NCI-H226 (cell line): ENCODE measurements at places on chromosomes 11 and 22.
A peak's percentile ranks its signal among the peaks of the same experiment; 100 is the strongest.

DNA sequence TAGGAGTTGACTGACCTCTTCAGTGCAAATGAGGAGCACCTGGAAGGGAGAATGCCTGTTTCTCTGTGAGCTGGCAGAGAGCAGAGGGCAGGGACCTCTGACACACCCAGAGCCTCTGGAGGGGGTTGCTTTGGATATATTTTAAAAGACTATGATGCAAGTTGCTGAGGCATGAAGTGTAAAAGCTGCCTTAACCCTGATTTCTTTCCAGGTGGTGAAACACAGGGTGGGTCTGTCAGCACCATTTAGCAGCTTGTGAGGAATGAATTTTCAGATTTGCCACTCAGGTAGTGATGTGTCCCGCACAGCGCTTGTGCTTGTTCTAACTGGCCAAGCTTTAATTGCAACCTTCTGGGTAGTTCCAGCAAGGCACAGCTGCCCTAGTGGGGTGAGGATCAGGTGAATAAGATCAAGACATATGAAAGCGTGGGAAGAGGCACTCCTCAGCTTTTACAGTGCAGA lies 90.2 kb downstream of the SWAP70 start:
- no peak for DNase-seq

- no peak for DNase-seq
Measured at GRCh38 chr11:66470015-66470414, 3.3 kb downstream of the PELI3 start.

GRCh38 chr11:76666408-76666807 lies 4.1 kb downstream of the LRRC32 start:
- no peak for DNase-seq

DNA sequence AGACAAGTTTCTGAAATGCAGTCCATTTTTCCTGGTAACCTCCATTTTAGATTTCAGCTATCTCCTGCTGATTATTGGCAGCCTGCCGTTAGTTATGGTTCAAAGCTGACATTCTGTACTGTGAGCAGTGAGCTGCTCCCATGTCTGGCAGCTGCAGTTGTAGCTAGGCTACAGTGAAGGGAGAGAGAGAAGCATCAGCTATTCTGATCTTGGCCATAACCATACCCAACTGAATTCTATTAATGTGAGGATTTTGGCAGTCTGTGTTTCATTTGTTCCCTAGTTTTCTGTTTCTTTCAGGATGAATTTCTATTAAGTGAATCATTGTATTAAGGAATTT lies 33.4 kb downstream of the SIK2 start:
- DNase-seq: peak; percentile 30

DNA sequence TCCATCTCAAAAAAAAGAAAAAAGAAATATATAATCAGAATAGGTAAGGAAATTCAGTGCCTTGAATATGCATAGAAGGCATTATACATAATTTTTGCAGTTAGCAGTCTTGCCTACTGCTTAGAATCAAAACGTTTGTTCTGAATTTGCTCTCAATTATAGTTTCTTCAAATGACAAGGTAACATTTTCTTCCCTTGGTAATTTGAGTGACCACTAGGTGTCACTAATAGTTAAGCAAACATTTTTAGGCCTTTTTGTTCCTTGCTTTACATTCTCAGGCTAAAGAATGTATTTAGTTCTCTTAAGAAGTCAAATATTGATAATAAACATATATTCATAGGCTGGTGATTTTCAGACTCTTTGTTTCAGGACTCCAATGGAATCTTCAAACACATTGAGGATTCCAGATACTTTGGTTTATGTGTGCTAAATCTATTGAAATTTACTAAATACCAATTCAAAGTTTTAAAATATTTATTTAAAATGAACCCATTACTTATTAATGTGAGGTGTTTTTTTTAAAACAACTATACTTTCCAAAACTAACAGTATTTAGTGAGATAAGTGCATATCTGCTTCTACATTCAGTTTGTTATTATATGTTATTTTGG lies 55.0 kb upstream of the DEPDC7 start:
- no peak for DNase-seq

GRCh38 chr11:117917591-117918151 lies 11.5 kb downstream of the TMPRSS13 start:
- DNase-seq: no peak

DNA sequence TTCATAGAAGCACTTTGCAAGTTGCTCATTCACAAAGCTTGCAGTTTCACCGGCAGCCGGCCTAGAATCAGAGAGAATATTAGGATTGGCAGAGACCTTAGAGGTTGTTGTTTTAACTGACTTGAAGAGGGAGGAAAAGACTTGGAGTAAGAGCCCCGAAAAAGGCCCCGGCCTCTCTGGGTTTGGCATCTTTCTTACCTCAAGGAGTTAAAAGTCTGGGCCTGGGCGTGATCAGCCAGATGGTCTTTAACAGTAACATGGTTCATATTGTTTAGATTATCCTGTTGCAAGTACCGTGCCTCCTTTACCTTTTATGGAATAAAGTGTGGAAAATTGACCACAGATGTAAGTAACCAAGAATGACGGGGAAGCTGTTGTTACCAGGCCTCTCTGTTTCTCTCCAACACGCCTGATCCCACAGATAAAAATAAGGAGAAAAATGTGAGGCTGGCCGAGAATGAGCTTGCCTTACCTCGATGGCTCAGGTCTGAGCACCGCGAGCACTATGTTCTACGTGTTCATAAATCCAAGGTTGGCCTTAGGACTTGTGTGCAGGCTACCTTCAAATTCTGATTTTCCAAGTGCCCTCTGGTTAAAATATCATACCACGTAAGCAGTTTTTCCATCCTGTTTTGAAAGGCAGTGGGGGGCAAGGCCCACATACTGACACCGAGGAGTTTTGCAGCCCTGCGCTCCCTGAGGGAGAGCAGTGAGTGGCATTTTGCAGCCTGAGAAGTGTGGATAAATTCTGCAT lies 56.4 kb downstream of the PARVA start:
- DNase-seq: no peak

GRCh38 chr22:40236131-40236665 lies 58.5 kb downstream of the TNRC6B start:
- no peak for DNase-seq

DNA sequence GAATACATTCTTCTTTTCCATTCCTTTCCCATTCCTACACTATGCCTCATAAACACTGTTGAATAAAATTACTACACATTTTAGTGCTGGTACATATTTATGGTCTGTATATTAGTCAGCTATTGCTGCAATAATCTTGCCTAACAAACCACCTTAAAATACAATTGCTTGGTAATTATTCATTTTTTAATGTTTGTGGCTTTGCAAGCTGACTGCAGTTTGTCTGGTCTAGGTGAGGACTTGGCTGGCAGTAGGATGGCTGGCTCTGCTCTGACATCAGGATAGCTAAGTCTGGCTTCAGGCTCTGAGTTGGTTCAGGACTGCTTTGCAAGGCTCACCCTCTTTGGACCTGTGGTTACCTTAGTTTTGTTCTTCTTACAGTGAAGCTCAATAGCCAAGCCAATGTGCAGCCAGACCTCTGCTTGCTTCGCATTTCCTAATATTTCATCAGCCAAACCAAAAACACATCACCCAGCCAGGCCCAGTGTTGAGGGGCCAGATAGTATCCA lies 913.4 kb upstream of the RAG2 start:
- DNase-seq: peak; percentile 59

DNA sequence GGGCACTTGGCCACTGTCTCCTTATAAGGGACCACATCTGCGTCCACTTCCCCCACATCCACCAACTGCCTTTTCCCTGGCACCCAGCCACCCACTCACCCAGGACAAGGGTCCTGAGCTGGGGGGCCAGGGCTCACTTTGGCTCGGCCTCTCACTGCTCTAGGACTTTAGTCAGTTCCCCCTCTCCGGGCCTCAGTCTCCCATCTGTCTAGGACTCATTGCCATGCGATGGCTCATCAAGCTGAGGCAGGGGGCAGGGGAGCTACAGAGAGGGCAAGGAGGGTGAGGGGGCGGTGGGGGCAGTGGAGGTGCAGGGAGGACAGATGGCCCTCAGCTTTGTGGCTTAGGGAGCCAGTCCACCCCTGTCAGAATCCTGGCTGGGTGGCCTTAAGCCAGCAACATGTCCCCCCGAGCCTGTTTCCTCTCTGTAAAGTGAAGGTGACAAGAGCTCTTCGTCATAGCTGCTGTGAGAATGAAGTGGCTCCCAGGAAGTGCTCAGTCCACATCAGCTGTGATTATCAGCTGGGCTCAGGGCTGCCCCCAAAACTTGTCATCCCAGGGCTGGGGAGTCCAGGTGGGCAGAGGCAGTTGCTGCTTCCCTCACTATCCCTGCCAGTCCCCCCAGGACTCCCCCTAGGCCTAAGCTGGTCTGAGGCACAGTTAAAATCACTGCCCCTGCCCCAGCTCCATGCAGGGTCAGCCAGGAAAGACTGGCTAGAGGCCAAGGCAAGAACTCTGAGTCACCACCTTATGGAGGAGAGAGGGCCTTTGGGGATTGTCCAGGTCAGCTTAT lies 14.9 kb downstream of the RAC2 start:
- peak; percentile 25 for DNase-seq

GRCh38 chr11:1744891-1745700 lies 5.3 kb downstream of the IFITM10 start:
- DNase-seq: no peak

GRCh38 chr11:105181100-105181499 lies 41.5 kb upstream of the CARD18 start:
- DNase-seq: peak; percentile 32

GRCh38 chr11:2424811-2425495 lies 19.4 kb downstream of the TRPM5 start:
- no peak for DNase-seq

- DNase-seq: peak; percentile 43
Measured at GRCh38 chr11:7281079-7281478, 29.4 kb downstream of the SYT9 start.

- no peak for DNase-seq
Measured at GRCh38 chr11:67492069-67492727, 9.4 kb downstream of the AIP start.

GRCh38 chr22:19932367-19933206 lies 9.0 kb upstream of the COMT start:
- DNase-seq: no peak
